ENCODE measurements at places on chromosomes 2 and 18. TPM values are rescaled to one million over a fixed set of nuclear protein-coding genes. Genes with fewer than 3 reads are reported as not detected.

UNC80 gene
- polyA plus RNA-seq: not detected

GALNT13 gene
- 0.21 TPM for polyA plus RNA-seq

GRCh38 chr2:48032765-48033164, 126.5 kb upstream of the FBXO11 start:
- DNase-seq: no peak
- no peaks in the 10 kb centered on the region for H3K4me1 ChIP-seq

GRCh38 chr2:150729495-150729955, 242.1 kb upstream of the RND3 start:
- no peak for DNase-seq
- no peak overlapping the region for H3K4me3 ChIP-seq
- H3K27me3 ChIP-seq: no peaks in the 10 kb centered on the region

Data from small intestine (tissue), 16 donors.